Stimulated activated CD8-positive, alpha-beta memory T cell treated with anti-CD3 and anti-CD28 coated beads, Interleukin-2, amount 100 ng/mL, for 1 hour (primary cell): ENCODE measurements at places on chromosomes 5 and 9.
A peak's percentile ranks its signal among the peaks of the same experiment; 100 is the strongest.

DNA sequence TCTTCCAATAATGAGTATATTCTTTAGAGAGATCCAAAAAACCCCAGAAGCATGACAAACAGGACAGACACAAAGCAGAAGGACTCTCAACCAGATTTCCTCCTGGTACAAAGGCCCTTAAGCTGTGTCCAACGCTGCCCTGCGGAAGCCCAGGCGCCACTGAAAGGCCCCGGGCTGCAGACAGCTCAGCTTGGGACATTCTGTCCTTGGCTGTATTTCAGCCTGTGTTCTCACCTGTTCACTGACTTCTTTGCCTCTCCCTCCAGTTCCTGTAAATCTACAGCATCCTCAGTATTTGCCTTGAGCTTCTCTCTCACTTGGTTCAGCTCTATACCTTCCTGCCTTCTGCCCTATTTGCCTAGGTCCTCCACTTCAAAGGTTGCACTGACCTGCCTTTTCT lies 96.5 kb downstream of the SH3TC2 start:
- no peak for DNase-seq

DNA sequence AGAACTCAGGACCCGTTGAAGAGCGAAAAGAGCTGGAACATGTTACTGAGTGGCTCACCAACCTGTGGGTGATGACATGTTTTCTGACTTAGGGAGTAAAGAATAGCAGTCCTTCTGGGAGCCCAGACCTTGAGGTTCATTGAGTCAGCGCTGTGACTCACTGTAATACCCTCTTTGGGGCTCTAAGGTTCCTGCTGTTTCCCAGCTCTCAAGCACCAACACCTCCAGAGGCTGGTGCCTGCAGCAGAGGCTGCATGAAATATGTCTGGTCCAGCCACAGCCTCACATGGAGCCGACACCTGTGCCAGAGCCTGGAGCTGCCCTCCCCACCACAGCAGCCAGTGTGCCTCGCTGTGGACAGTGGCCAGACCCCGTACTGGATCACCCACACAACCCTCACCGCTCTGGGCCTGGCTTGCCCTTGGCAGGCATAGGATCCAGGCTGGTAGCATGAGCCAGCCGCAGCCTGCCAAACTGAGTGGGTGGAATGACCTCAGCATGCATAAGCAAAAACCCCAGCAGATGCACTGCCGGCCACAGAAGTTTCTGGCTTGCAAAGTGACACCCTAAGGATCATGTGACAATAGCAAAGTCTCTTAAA lies 143.5 kb upstream of the MRPS30 start:
- no peak for DNase-seq

DNA sequence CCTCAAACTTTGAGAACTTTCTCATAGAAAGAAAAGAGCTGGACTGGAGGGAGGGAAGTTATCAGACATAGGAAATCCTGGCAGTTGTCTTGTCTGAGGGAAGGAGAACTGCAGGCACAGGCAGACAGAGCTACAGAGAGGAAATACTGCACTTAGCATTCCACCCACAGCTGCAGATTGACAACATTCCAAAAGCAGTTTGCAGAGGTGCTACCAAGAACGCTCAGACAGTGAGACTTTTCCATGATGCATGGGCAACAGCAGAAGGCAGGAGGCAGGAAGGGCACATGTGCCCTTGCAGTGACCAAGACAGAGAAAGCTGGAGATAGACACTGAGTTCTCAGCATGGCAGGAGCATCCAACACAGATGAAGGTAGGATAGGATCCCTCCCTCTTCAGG lies 327.5 kb upstream of the ZNF462 start:
- DNase-seq: no peak

DNA sequence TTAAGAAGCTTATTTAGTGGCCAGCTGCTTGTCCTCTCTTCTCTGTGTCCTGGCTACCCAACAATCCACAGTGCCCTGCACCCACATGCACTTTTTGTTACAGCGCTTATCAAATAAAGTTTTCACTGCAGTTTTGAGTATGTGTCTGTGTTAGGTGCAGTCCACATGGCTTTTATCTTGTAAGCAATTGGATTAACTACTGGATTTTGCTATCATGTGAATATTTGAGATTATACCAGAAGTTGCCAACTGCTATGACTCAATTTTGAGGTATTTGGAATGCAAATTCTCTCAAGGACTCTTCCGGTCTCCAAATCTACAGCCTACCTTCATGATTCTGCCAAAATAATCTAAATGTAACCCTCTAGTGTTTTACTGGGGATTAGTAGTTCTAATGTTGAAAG lies 690.2 kb downstream of the NR2F1-AS1 start:
- no peak for DNase-seq

GRCh38 chr9:7790022-7790818 lies 9.4 kb downstream of the DMAC1 start:
- no peak for DNase-seq

- no peak for DNase-seq
Observed at GRCh38 chr5:97131139-97131710, 11.2 kb downstream of the LIX1 start.

GRCh38 chr5:164600274-164600673 lies 1094.9 kb downstream of the MAT2B start:
- no peak for DNase-seq

GRCh38 chr9:131752231-131752884 lies 12.5 kb upstream of the RAPGEF1 start:
- no peak for DNase-seq

- peak; percentile 11 for DNase-seq
Observed at GRCh38 chr5:163564321-163564938, 59.0 kb downstream of the MAT2B start.

DNA sequence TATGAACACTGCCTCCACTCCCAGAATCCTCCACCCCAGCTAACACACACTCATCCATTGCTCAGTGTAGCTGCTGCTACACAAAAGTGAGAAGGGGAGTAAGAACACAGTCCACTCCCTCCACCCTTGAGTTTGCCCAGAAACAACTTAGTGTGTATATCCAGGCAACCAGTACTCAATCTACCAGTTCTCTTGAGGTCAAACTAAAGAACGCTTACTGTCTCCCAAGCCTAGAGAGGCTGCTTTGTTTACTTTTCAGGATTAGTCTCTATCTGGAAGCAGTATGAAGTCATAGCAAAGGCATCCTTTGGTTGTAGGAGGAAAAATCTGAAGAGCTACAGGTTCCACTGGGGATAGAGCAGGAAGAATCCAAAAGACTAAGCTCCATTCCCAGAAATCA lies 296.3 kb downstream of the KCNN2 start:
- no peak for DNase-seq

- DNase-seq: no peak
Observed at GRCh38 chr5:144072518-144072927, 97.9 kb downstream of the YIPF5 start.

- no peak for DNase-seq
Observed at GRCh38 chr9:76352026-76352620, 42.1 kb downstream of the RFK start.

DNA sequence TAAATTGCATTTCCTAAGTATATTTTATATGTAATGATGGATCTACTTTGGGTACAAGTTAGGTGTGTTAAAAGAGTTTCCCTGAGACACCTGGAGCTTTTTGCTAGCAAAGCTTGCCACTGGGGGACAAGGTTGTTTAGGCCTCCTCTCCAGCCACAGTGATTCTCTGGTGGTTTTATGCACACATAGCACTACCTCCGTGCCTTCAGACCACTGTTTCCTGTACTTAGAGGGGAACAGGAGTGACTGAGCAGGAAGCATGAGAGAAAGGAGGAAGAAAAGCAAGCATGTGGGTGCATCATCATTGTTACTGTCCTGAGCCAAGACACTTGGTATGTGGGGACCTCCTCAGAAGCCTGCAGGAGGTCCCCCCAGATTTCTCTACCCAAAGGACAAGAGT lies 272.1 kb downstream of the RASEF start:
- no peak for DNase-seq

GRCh38 chr5:77644371-77645157 lies 6.1 kb upstream of the OTP start:
- DNase-seq: no peak

DNA sequence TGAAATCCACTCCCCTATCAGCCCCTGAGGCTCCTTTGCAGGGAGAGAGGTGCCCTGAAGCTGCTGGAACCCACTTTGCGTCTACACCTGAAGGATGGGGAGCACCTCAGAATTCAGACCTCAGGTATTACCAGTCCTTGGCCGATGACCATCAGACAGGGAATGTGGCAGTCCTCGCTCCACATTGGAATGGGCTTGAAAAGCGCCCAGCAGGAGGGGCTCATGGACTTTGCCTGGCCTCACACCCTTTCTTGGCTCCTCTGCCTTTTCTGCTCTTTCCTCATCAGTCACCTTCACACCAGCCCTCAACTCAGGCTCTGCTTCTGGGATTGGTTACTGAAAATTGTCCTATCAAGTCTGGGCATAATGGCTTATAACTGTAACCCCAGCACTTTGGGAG lies 83.9 kb downstream of the BARX1 start:
- no peak for DNase-seq

DNA sequence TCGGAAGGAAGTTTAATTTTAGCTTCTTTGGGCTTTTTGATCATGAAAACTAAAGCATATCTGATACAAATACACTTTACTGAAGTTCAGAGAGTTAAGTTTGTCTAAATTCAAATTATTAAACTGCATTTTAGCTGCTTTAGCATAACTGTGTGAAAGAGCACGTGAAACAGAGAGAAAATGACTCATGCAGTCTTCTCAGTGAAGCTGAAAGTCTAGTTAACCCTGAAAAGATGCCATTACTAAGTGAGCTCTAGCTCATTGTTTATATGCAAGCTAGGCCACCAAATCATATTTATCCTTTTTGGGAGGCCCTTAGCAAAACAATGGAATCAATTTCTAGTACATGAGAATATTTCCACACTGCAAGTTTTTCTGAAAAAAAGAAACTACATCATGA lies 27.6 kb downstream of the TPD52L3 start:
- no peak for DNase-seq

GRCh38 chr5:52830650-52831049 lies 42.9 kb downstream of the ITGA1 start:
- DNase-seq: no peak

- DNase-seq: no peak
Observed at GRCh38 chr9:116074658-116075057, 78.9 kb upstream of the PAPPA start.

DNA sequence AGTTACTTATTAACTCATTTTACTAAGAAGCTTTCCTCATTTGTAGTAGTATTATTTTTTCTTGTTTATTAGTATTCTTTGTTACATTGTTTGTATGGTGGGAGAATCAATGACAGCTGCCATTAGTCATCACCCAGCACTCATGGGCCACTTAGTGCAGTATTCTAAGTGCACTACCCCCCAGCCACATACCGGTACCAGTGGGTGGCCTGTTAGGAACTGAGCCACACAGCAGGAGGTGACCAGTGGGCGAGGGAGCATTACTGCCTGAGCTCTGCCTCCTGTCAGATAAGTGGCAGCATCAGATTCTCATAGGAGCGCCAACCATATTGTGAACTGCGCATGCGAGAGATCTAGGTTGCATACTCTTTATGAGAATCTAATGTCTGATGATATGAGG lies 24.2 kb upstream of the CAMLG start:
- no peak for DNase-seq

GRCh38 chr5:150058480-150059126 lies 27.8 kb downstream of the CSF1R start:
- no peak for DNase-seq

- no peak for DNase-seq
Observed at GRCh38 chr5:55620009-55620765, 85.4 kb upstream of the PLPP1 start.

DNA sequence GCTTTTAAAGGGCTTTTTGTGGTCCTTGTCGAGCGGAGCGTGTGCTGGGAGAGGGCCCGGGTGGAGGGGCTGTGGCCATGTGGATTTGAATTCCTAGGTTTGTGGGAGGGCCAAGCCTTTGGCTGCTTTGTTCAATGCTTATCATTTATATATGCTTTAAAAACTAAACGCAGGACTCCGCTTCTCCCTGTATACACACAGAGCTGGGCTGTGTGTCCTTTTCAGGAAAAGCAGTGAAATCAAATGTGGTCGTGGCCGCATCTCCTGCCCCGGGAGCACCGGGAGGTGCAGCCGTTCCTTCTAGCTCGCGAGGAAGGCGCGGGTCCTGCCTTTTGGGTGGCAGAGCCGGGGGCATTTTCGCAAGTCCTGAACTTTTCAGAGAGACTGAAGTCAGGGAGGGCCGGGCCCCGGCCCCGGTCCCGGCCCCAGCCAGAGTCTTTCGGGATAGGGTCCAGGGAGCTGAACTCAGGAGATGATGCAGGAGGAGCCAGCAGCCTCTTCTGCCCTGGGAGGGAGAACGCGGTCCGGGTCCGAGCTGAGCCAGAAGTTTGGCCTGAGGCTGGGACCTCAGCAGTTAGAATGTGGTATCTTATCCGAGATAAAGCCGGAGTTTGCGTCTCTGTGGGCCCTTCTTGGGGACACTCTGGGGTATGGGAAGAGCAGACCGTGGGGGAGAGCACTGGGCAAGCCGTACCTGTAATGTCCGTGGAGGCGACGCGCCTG lies 158.8 kb downstream of the C9orf152 start:
- no peak for DNase-seq

DNA sequence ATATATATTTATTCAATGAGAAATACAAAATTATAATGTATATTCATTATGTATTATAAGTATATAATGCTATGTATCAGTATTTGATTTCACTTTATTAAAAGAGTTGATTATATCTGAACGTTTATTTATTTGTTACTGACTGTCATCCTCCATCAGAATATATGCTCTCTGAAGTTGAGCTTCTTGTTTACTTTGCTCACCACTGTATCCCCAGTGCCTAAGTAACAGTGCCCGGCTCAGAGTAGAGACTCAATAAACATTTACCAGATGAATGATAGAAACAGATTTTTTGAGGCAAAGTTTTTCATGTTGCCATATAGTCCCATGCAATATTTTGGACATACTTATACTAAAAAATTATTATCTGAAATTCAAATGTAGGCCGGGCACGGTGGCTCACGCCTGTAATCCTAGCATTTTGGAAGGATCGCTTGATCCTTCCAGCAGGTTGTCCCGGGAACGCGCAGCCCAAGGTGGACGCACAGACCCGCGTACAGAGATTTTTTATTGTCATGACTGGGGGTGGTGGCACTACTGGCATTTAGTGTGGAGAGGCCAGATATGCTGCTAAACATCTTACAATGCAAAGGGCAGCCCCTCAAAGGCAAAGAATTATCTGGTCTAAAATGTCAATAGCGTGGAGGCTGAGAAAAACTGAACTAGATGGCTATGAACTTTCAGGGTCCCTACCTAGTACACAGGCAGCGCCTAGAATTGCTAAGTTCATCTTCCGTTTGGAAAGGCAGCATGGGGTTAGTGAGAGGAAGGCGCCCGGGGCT lies 761 bp upstream of the DNAJC25 start:
- no peak for DNase-seq

- no peak for DNase-seq
Observed at GRCh38 chr9:130129432-130130061, 42.7 kb upstream of the NCS1 start.

- no peak for DNase-seq
Observed at GRCh38 chr5:50406877-50407276, 34.2 kb downstream of the EMB start.

GRCh38 chr9:76137931-76138330 lies 247.5 kb downstream of the PCSK5 start:
- no peak for DNase-seq
